ENCODE measurements at places on chromosomes 5 and 9.

- no peak for DNase-seq
Observed at GRCh38 chr5:55993731-55994494, 850 bp downstream of the IL6ST start.

DNA sequence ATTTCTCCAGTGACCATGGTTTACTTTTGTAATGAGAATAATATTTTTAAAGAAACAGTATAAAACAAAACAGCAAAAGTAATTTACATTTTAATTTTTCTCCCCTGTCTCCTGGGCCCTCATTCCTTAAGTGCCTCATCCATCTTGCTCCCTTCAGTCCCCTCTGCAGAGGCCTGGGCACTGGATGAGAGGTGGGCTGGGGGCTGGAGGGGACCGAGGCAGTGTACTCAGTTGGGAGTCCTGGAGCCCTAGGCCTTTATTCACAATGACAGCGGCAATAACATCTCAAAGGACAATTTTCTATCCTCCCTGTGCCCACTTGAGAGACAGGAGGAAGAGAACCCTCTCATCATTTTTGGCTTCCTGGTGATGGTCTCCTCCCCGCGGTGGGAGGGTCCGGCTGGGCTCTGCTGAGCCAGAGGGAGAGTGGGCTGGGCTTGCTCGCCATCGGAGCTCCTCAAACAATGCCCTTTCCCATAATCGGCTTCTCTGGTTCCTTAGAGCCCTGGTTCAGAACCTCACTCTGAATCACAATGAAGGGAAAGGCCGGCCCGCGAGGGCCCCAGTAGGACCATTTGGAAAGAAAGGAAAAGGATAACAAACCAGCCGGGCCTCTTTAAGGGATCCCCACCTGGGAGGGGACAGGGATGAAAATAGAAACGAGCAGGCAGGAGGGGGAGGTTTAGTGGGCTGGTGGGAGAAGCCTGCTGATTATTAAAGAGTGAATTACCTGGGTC is 9.7 kb upstream of the SMIM32 start:
- no peak for DNase-seq

DNA sequence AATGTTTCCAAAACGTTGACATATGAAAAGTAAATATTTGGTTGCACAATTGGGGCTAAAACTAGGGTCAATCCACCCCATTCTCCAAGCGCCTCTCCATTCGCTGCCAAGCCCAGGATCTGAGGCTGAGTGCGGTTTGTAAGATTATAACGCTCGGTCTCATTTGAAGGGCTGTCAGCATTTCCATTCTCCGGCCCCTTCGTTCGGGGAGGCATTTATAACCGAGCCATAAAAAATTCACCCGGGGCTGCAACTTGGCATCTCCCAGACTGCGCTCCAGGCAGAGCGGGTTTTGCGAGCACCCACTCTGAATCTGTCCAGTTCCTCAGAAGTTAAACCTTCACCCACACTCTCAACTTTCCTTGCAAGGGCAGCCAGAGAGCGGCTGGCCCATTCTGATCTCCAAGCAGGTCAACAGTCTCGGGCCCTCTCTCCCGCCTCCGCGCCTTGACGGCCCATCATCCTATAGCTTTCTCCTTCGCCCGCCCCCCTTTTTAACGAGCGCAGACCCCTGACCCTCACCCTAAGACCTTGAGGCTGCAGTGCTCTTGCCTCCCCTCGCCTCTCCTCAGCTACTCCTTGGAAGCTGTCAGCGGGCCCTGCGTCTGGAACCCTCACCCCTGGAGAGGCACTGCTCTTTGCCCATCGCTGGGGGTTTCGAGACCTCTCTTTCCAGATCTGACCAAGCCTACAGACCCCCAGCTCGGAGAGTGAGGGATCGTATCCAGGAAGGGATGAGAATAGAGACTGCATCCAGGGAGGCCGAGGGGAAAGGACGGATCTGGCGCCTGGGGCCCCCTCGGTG is 1.1 kb downstream of the SLIT3 start:
- DNase-seq: no peak

DNA sequence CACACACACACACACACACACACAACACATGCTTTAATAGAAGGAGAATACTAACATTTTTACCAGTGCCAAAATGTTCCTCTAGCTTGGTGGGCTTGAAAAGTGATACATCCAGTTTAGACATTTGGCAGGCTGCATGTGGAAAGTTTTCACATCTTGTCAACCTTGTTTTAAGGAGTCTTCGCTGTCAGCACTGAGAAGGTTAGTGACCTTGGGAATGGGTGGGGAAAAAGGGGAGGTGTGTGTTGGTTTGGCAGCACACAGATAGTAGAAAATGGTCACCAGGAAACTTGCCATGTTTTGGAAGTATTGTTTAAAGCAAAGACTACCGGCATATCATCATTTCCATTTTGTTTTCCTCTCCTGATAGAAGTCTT is 346.5 kb upstream of the ADAMTSL1 start:
- no peak for DNase-seq

GRCh38 chr5:169054506-169054905 is 246.4 kb downstream of the SLIT3 start:
- DNase-seq: no peak

GRCh38 chr9:76855015-76855414 is 50.9 kb downstream of the PRUNE2 start:
- no peak for DNase-seq
